ENCODE measurements at places on chromosomes 4 and X. TPM values are rescaled to one million over a fixed set of nuclear protein-coding genes. Genes with fewer than 3 reads are reported as not detected.

Gene TMEM184C
- 37.3 TPM for total RNA-seq

Gene GPC4
- total RNA-seq, result 10.6 TPM

Gene SPP1
- 282 TPM for total RNA-seq

Gene NLRP2B
- 1.3 TPM for total RNA-seq

Gene THOC2
- 49.7 TPM for total RNA-seq

Gene PNCK
- total RNA-seq, result 107 TPM

GRCh38 chrX:100850317-100850716 lies 23.8 kb downstream of the NOX1 start:
- no peak for DNase-seq

GRCh38 chr4:171025343-171025742 lies 787.9 kb upstream of the GALNTL6 start:
- DNase-seq, result no peak

DNA sequence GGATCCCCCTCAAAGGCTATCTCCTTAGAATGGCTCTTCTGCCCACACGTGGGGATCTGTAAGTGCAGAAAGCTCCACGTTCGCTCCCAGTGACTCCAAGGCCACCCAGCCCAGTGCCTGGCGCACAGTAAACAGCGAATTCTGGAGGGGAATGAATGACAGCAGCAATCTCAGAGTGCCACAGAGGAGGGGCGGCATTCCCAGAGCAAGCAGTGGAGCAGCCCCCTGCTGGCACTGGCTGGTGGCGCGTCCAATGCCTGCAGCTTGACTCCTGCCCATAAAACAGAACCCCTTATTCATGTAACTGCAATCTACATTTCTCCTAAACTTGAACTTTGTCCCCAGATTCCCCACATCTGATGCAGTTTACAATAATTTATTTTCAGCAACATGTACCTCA lies 6.9 kb upstream of the HELT start:
- no peak for DNase-seq

DNA sequence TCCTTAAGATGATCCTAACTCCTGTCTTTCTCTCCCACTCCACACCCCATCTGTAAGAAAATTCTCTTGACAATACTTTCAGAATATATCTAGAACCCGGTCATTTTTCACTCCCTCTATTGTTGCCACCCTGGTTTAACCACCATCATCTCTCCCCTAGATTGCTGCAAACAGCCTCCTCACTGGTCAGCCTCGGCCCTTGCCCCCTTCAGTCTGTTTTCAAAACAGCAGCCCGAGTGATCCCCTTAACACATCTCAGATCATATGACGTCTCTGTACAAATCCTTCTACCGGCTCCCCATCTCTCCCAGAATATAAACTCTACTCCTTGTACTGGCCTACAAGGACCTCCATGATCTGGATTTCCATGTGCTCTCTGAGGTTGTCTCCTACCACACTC lies 35.2 kb upstream of the F9 start:
- no peak for DNase-seq

GRCh38 chrX:93528917-93529316 lies 144.5 kb downstream of the NAP1L3 start:
- no peak for DNase-seq

DNA sequence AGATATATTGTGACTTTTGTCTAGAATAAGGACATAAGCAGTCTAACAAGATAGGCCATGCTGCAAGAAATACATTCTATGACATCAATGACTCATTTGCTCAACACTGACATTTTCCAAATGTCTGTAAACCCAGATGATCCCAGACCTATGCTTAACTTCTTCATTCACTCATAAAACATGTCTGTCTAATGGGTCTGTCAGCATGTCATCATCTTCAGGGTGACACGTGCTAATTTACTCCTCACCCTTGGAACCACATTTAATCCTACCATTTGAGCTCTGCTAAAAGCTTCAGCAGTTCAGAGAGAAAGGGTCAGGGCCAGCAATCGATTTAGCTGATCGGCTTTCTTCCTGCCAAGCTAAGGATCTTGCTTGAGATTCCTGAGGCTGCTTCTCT lies 109.4 kb upstream of the MAP3K15 start:
- no peak for DNase-seq

DNA sequence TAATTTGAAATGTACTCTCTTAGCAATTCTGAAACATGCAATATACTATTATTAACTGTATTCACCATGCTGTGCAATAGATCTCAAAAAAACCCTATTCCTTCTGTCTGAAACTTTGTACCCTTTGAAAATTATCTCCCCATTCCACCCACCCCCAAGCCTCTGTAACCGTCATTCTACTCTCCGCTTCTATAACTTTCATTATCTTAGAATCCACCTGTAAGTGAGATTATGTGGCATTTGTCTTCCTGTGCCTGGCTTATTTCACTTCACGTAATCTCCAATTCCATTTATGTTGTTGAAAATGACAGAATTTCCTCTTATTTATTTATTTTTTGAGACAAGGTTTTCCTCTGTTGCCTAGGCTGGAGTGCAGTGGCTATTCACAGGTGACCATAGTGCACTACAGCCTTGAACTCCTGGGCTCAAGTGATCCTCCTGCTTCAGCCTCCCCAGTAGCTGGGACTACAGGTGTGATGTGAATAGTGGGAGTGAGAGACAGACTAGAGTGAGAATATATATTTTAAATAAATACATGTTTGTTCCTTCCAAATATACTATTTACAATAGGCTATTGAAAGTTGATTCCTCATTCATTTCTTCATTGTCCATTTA lies 30.5 kb downstream of the VSIG4 start:
- no peak for DNase-seq

DNA sequence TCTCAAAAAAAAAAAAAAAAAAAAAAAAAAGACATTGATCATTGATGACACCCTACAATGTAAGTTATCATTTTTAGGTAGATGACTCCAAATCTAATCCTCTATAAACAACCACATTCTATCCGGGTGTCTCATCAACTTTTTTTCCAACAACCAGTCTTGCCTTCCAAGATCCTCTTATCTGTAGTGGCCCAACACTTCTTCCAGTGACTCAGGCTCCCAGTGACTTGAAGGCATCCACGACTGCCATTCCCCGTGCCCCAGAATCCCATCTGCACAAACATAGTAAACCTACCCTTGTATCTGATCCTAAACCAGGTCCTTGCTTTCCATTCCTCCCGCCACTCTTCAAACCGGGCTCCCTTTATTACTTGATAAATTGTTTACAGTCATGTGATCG lies 15.6 kb upstream of the TSPAN5 start:
- no peak for DNase-seq

- no peak for DNase-seq
Measured at GRCh38 chr4:76585272-76585671, 150.2 kb downstream of the SHROOM3 start.

- no peak for DNase-seq
Measured at GRCh38 chr4:159003420-159004253, 99.2 kb upstream of the RAPGEF2 start.

DNA sequence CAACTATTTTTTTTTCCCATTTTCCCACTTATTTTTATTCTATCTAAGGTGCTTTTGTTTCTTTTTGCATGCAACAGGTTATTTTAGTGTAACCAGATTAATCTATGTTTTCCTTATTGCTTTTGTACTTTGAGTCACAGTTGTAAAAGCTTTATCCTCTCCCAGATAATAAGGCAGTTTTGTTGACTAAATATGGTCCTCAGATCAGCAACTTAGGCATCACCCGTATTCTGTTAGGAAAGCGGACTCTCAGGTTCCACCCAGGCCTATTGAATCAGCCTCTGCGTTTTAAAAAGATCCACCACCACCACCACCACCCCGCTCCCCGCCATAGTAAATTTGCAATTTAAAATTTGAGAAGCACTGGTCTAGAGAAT lies 58.6 kb upstream of the USP9X start:
- no peak for DNase-seq
